ENCODE measurements at places on chromosomes 12 and 14. TPM values are rescaled to one million over a fixed set of nuclear protein-coding genes. Genes with fewer than 3 reads are reported as not detected.

The RNASE7 gene
- total RNA-seq = not detected

DNA sequence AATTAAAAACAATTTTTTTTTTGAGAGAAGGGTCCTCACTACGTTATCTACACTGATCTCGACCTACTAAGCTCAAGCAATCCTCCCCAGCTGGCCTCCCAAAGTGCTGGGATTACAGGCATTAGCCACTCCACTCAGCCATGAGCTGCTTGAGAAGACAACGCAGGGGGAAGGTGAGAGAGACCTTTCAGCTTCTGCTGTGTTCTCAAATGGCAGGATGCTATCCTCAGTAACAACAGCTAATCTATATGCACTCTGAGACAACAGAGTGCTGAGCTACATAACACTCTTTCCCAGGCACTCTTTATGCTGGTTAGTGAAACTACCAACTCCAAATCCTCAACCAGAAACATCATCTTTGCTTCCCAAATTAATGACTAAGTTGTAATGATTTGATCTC lies 526.1 kb downstream of the CCER1 start:
- DNase-seq = no peak

DNA sequence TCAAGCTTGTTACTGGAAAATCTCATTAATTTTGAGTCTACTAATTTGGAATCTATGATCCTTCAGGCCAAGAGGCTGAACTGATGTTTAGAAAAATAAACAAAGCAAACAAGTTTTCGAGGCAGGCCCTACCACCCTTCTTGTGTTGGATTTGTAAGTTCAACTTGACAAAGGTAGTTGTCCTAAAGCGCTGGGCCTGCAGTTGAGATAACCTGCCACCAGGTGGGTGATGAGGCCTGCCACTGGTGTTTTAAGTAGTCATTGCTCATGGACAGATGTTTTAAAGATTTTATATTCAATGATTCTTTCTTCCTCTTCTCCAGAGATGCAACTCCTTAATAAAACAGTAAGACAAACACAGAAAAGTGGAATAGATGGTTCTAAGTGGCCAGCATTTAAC lies 19.4 kb downstream of the ACVRL1 start:
- H3K27ac ChIP-seq = no peak overlapping the region
- peaks cover 19% of the 10 kb centered on the region for H3K27me3 ChIP-seq
- no peaks in the 10 kb centered on the region for H3K36me3 ChIP-seq
- no peak overlapping the region for H3K4me3 ChIP-seq
- peaks cover 12% of the 10 kb centered on the region for H3K4me1 ChIP-seq
- DNase-seq = peak; percentile 70

- no peak overlapping the region for H3K4me3 ChIP-seq
- H3K27me3 ChIP-seq = no peaks in the 10 kb centered on the region
- DNase-seq = no peak
- peaks cover 6% of the 10 kb centered on the region for H3K36me3 ChIP-seq
These were observed 83.4 kb downstream of the ADCK1 start for GRCh38 chr14:77883131-77883846.

GRCh38 chr12:126781593-126781992 lies 1485.4 kb upstream of the TMEM132C start:
- no peak overlapping the region for H3K4me3 ChIP-seq
- H3K27ac ChIP-seq = no peak overlapping the region
- DNase-seq = no peak
- H3K36me3 ChIP-seq = peaks cover 70% of the 10 kb centered on the region

GRCh38 chr12:11832093-11832492 lies 182.6 kb downstream of the ETV6 start:
- no peak overlapping the region for H3K27ac ChIP-seq
- no peaks in the 10 kb centered on the region for H3K27me3 ChIP-seq
- no peak overlapping the region for H3K4me3 ChIP-seq
- peaks cover 21% of the 10 kb centered on the region for H3K4me1 ChIP-seq
